ENCODE measurements at places on chromosomes 16 and 17.

GRCh38 chr16:649631-650030 is 466 bp downstream of the WDR90 start:
- no peak for DNase-seq

GRCh38 chr17:46063241-46063640 is 64.2 kb downstream of the STH start:
- DNase-seq, result no peak

DNA sequence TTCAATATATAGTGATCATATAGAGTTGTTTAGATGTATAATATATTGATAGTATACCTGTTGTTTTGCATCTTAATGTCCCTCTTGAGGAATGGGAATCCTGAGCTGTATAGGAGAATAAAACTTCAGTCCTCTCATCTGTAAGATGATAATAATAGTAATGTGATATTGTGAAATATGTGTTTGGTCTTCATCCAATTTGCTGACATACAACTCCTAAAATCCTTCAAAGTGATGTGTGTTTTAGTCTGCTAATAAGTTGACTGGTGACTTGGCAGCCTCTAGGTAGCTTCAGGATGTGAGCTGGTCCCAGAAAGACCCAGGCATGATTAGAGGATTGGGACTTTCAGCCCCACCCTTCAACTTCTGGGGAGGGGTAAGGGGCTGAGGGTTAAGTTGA is 22.8 kb upstream of the NFAT5 start:
- DNase-seq, result no peak

GRCh38 chr16:64061621-64062020 is 1060.2 kb downstream of the CDH11 start:
- no peak for DNase-seq

DNA sequence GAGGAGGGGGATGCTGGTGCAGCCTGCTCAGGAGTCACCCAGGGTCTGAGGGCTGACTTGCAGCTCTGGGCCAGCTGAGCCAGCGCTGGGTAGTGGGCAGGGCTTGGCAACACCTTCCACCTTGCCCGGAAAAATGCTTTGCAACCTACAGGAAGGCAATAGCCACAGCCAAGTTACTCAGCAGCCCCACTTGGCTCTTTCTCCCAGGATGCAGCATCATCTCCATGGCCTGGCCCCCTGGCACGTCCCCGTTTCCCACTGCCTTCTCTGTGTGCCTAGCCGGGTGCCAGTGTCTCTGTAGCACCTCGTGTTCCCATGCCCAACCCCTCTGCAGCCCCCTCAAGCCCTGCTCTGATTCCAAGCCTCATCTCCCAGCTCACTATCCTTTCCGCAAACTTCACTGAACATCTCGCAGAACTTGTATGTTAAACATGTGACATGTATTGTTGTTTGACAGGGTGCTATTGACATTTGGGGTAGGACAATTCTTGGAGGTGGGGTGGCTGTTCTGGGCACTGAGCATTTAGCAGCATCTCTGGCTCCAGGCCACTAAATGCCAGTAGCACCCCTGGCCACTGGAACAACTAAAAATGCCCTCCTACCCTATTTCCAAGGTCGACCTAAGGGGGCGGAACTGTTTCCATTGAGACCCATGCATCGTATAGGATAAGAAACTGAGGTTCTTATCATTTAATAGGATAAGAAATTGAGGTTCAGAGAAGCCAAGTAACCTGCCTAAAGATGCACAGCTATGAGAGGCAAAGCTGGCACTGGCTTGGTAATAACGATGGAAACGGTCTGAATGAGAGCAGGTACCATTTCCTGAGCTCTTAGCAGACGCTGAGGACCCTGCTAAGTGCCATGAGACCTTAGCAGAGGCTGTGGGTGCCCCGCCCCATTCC is 12.2 kb downstream of the DEXI start:
- no peak for DNase-seq

- peak; percentile 18 for DNase-seq
Observed at GRCh38 chr17:82942166-82943130, 102.6 kb upstream of the ZNF750 start.

DNA sequence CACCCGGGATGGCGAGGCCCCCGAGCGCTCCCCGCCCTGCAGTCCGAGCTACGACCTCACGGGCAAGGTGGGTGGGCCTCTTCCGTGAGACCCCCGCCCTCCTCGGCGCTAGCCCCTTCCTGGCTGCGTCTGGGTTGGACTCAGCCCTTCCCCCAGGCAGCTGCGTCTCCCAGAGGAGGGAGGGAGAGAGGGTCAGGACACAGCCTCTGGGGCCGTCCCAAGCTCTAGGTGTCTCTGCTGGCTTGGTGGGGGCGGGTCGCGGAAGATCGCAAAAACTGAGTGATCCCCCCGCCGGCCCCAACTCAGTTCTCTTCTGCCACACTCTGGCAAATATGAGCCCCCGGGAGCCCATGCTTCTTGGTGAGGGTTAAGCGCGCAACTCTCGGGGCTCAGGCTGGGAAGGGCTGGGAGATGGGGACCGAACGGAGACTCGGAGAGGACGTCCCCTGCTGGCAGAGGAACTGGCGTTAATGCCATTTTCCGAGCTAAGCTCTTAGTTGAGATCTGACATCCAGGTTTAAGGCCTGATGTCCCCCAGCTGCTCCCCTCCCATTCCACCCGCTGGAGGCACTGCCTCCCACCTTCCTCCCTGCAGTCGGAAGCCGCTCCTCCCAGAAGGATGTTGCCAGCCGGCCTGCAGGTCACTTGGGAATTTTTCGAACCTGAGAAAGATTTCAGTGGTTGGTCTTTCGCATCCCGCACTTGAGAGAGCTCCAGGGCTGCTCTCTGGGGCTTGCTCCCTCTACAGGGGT is 419 bp downstream of the RAB37 start:
- no peak for DNase-seq

DNA sequence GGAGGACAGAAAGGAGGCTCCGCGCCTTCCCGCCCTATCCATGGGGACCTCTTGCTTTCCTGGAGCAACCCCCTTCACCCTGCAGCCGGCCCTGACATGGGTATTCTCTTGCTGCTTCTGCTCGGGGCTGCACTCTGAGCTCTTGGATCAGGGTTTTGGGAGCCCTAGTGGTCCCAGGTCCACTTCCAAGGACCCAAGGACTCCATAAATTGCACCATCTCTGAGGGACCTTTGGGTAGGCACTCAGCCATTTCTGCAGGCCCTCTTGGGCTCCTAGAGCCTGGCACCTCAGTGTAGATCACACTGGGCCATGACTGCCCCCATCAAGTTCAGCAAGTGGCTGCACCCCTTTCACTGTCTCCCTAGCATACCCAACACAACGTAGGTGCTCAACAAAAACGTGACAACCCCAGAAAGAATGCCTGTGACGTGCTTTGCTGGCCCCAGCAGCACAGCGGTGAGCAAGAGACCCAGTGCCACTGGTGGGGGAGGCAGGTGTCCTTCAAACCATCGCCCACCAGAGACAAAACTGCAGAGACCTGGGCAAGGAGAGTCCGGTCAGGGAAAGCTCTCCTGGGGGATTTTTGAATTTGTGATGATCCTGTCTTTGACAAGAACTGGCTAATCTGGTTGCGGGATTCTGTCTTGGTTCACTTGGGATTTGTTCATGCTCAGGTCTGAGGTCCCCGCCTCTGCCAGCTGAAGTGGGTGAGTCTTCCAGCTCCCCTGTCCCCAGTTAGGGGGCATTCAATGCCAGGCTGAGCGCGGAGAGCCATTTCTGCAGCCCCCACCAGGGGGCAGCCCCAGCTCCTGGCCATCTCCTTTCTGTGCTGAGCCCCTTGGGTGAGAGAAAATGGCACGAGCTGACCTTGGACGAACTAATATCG is 2.5 kb upstream of the RAB11FIP4 start:
- peak; percentile 47 for DNase-seq

- no peak for DNase-seq
Observed at GRCh38 chr16:67169011-67169451, 1.3 kb upstream of the NOL3 start.

DNA sequence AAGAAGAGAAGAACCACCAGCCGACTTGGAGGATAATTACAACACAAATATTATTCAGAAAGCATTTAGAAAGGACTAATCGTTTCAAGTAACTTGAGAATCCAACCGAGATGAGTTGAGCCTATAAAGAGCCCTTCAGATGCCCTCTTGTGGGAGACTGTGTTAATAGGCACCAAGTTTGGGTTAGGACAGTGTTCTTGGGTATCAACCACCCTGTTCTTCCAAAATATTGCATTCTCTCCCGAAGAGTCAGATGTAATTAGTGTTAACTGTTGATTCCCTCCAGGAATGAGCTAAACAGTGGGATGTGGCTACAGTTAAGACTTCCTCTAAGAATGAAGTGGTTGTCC is 87.8 kb upstream of the NOL11 start:
- no peak for DNase-seq
